ENCODE measurements at places on chromosomes 13 and 19.

- no peak for DNase-seq
Measured at GRCh38 chr13:46598820-46599180, 45.8 kb downstream of the LRCH1 start.

DNA sequence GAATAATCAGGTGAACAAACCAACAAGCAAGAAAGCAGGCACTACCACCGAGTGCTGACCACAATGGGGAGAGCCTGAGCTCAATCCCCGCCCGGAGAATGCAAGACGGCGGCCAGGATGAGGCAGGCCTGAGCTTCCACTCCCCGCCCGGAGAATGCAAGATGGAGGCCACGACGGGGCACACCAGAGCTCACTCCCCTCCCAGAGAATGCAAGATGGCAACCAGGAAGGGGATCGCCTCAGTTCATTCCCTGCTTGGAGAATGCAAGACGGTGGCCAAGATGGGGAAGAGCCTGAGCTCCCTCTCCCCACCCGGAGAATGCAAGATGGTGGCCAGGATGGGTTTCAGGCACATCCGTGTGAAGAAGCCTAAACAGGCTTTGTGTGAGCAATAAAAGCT lies 24.7 kb upstream of the MIER2 start:
- DNase-seq, result no peak

- no peak for DNase-seq
Measured at GRCh38 chr13:111947876-111948275, 119.1 kb upstream of the SOX1 start.

GRCh38 chr13:80454245-80454644 lies 113.3 kb upstream of the SPRY2 start:
- no peak for DNase-seq

- peak; percentile 38 for DNase-seq
Measured at GRCh38 chr19:32336259-32337083, 8.9 kb upstream of the ZNF507 start.

DNA sequence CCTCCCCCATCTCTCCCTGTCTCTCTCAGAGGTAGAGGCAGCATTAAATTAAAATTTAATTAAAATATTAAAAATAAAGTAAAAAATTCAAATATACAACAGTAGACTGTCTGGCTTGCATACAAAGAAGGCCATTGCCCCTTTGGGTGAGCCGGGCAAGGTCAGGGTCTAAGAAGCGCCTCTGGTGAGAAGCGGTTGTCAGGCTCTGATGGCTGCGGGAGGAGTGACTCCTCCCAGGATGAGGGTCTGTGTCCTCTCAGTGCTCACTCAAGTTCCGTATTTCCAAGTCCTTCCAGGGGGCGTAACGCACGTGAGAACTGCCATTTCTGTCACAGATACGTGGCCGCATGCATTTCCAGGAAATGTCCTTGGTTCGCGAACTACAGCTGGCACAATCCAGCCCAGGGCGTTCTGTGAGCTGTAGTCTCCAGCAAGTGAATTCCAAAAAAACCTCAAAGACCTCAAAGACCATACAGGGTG lies 737 bp upstream of the ZNF181 start:
- no peak for DNase-seq

GRCh38 chr19:28128341-28128740 lies 1084.6 kb downstream of the UQCRFS1 start:
- DNase-seq, result no peak

GRCh38 chr13:114272977-114273376 lies 8.4 kb upstream of the UPF3A start:
- no peak for DNase-seq

DNA sequence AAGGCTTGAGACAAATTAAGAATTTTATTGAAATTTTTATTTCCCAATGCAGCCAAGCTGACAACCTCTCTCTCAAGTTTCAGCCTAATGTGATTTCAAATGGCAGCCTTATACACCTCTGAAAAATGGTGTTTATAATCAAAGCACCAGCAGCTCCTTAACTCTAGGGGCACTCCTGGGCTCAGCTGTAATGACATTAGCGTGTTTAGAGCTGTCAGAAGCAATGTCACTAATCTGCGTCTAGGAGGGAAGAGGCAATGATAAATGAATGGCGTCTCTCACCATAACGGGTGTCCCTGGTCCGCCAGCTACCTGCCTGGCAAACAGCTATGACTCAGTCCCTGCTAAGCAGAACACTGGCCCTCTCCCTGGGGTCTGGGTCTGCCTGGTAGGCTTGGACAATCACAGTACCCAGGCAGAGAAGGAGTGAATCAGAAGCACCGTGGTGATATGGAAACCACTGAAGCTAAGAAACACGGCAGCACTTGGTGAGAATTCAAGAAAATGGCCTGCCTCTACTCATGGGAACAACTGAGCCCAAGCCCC lies 131.8 kb upstream of the VSTM2B start:
- no peak for DNase-seq

DNA sequence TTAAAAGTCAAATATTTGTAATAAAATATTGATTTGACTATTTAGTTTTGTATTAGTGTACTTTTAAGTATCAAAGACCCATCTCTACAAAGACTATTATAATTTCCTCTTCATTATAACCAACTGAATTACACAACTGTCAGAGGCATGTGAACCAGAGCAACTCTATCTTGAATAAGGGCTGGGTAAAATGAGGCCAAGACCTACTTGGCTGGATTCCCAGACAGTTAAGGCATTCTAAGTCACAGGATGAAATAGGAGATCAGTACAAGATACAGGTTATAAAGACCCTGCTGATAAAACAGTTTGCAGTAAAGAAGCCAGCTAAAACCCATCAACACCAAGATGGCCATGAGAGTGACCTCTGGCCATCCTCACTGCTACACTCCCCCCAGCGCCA lies 36.2 kb upstream of the ATP12A start:
- DNase-seq, result peak; percentile 43

DNA sequence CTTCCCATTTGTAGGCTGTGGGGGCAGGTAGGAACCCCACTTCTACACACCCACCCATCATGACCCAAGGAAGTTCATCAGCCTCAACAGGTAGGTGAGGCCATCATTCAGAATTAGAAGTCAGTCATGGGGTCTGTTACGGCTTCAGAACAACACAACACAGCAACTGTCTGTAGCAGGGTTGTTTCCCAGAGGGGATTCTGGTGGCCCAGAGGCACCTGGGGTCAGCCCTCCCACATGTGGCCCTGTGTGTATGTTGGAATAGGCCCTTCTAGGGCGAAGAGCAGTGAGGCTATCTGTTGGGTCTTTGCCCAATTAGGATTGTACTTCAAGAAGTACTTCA lies 3.4 kb downstream of the IGFLR1 start:
- no peak for DNase-seq

GRCh38 chr19:15367439-15367838 lies 12.1 kb downstream of the AKAP8 start:
- DNase-seq, result no peak

GRCh38 chr19:708154-709143 lies at the start of gene PALM:
Gene PALM, plus strand, starts transcription at chr19:708935. Its CDS starts 212 bp downstream, at chr19:709147.
- no peak for DNase-seq

DNA sequence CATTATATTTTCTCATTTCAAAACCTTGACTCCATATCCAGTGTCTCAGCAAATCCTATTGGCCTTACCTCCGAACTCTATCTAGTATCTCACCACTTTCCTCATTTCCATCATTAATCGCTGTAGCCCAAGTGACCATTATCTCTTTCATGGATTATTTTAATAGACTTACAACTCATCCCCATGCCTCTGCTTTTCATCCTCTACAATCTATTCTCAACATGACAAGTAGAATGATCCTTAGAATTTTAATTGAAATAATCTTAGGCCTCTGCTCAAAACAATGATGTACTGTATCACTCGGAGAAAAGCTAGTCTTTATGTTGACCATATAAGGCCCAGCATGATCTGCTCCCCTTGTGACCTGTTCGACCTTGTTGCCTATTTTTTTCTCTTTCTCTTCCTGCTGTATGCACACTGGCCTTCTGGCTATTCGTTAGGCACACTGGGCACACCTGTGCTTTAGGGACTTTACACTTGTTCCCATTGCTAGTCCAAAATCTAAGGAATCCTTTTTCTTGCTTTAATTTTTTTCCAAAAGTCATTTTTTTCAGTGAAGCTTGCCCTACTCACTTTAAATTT lies 21.4 kb downstream of the DNAJC15 start:
- DNase-seq, result no peak

DNA sequence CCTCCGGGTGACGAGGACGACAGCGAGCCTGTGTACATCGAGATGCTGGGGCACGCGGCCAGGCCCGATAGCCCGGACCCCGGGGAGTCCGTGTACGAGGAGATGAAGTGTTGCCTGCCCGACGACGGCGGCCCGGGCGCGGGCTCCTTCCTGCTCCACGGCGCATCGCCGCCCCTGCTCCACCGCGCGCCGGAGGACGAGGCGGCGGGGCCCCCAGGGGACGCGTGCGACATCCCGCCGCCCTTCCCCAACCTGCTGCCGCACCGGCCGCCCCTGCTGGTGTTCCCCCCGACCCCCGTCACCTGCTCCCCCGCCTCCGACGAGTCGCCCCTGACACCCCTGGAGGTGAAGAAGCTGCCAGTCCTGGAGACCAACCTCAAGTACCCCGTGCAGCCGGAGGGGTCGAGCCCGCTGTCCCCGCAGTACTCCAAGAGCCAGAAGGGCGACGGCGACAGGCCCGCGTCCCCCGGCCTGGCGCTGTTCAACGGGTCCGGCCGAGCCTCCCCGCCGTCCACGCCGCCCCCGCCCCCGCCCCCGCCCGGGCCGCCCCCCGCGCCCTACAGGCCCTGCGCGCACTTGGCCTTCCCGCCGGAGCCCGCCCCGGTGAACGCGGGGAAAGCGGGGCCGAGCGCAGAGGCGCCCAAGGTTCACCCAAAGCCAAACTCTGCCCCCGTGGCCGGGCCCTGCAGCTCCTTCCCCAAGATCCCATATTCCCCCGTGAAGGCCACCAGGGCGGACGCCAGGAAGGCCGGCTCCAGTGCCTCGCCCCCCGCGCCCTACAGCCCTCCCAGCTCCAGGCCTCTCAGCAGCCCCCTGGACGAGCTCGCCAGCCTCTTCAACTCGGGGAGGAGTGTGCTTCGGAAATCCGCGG lies 511.3 kb downstream of the MYO16 start:
- no peak for DNase-seq

GRCh38 chr13:108226184-108226583 lies 8.0 kb downstream of the ABHD13 start:
- DNase-seq, result no peak

All from fibroblast of the conjunctiva (primary cell).